ENCODE measurements at places on chromosomes 3 and 15.
A peak's percentile ranks its signal among the peaks of the same experiment; 100 is the strongest.

- peak; percentile 65 for DNase-seq
Observed at GRCh38 chr3:188972310-188972709, 199.5 kb upstream of the TPRG1 start.

GRCh38 chr3:182406786-182407185 lies 386.5 kb upstream of the ATP11B start:
- no peak for DNase-seq

GRCh38 chr3:190519886-190520285 lies 6.0 kb downstream of the IL1RAP start:
- DNase-seq: no peak

DNA sequence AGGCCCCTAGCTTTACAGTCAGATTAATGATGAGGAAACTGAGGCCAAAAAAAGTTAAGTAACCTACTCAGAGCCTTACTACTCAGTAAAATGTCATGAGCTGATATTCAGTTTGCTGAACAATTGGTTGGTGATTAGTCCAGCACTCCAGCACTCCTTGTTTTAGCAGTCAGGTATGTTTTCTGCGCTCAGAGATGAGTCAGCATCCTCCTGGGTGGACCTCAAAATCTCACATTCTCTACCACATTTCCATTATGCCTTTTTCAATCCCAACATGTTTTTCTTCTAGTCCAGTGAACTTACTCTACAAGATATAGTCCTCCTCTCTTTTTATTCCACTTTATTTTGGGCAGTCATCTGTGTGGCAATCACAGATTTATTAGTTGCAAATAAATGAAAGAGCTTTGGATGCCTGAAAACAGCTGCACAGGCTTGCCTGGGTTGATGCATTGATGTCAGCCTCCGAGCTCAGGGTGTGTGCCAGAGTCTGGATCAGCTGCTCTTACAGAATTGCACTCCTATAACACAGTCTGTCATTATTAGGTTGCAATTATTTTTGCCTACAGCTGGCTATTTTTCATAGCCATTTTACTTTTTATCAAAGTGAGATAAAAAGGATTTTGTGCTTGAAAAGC lies 133.2 kb downstream of the ARPP21 start:
- DNase-seq: no peak

- no peak for DNase-seq
Observed at GRCh38 chr15:74845208-74845568, 2.2 kb upstream of the ULK3 start.

GRCh38 chr3:129626744-129627349 lies 20.4 kb upstream of the PLXND1 start:
- DNase-seq: peak; percentile 84

DNA sequence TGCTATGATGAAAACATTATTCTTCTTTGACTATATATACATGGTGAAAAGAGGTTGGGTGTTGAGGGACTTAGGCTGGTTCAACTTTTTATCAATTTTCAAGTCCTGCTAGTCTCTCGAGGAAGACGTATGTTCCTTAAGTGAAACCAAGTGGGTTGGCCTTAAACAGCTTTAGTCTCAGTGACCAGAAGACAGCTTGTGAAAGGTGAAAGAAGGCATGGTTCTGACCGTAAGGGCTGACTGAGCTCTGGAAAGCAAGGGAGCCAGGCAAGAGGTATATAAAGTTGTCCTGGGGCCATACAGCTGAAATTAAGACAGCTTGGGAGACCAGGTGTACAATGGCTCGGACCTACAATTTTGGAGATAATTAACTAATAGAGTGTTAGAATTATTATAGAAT lies 128.9 kb upstream of the TP63 start:
- no peak for DNase-seq

DNA sequence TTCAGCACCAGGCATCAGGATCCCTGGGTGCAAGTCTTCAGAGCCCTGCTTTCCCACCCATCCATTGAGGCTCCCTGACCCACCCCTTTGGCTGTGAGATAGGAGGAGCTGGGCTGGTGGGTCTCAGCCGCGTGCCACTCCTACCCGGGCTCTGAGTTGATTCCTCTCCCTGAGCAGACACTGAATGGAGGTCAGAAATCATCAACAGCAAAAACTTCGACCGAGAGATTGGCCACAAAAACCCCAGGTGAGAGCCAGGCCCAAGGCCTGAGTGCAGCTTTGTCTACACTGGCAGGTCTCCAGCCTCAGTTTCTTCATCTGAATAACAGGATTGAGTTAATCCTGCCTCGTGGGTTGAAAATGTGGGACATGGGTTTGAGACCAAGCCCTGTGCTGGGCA lies 7.8 kb downstream of the TMEM43 start:
- DNase-seq: no peak
